HFFc6 (cell line): ENCODE measurements at places on chromosomes 6 and 20. TPM values are rescaled to one million over a fixed set of nuclear protein-coding genes. Genes with fewer than 3 reads are reported as not detected.

GRCh38 chr6:166556863-166557322, 29.6 kb downstream of the RAMACL start:
- DNase-seq = peak; percentile 68

- no peak for DNase-seq
Observed at GRCh38 chr6:141618180-141618581, 514.5 kb upstream of the GJE1 start.

The CST5 gene
- not detected in 2 replicates for total RNA-seq

DNA sequence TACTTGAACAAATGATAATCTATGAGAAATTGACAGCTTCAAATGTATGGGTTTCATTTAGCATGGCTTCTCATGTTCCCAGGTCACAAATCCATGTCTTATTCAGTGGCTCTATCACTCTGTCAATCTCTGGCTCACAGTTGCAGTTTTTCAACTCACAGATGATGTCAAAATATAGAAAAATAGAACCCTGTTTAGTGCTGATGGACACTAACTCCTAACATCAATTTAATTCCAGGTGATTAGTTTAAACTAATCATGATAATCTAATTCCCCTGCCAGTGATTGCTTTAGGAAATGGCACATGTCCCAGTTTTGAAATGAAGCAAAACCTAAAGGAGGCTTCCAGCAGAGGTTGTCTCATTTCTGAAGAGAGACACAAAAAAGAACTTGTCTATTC, 13.0 kb downstream of the KHDC1 start:
- no peak for DNase-seq

- no peak for DNase-seq
Observed at GRCh38 chr6:69026243-69026642, 391.2 kb downstream of the ADGRB3 start.

The OXT gene
- total RNA-seq = not detected in 3 replicates

The GTSF1L gene
- not detected in 3 replicates for total RNA-seq

- DNase-seq = no peak
Observed at GRCh38 chr20:275791-276190, 14.8 kb downstream of the C20orf96 start.

The DEFB116 gene
- total RNA-seq = not detected in 3 replicates

- peak; percentile 73 for DNase-seq
Observed at GRCh38 chr6:17165383-17165782, 63.5 kb downstream of the STMND1 start.

DNA sequence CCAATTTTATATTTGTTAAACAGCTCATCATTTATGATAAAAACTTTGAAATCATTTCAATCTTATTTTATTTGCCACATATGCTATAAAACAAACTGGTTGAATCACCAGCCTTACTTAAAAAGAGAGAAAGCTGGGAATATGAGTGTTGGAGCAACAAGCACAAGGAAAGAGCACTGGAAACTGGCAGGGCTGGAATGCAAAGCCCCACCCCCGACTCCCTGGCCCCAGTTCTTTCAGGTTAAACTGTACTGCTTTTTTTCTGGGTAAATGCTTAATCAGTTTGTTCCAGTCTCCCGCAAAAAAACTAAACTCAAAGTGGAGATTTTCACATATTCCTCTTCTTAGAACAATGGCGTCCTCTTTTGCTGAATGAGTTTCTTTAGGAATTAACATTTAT, 433.8 kb upstream of the NOX3 start:
- no peak for DNase-seq

DNA sequence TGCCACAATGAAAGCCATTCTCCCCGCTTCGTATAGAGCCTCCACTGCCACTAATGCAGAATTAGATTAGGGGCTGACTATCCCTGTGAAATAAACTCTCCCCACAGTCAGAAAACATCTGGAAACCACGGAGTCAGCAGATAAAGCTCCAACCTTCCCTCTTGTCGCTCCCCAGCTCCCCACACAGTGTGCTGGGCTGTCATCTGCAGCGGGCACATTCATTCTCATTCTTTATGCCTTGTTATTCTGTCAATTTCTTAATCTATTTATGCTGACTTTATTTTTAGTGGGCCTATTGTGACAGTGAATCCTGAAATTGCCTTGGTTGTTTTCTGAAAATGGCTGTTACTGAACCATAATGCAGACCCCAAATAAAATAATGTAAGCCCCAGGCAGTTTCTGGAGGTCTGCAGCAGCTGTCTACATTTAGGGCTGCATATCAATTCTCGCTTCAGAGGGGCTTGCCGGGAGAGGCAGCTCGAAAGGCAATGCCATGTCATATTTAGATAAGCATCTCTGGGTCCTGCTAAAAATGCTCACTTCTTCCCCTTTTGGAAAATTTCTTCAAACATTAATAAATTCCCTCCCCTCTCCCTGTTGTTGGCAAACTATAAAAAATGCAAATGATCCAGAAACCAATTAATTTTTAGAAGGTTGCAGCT, 71.6 kb downstream of the TMEM242 start:
- DNase-seq = no peak

The TMEM170B gene
- total RNA-seq = 0.13 to 0.21 TPM (median 0.14 TPM) in 3 replicates

The GGTLC1 gene
- total RNA-seq = not detected in 3 replicates

DNA sequence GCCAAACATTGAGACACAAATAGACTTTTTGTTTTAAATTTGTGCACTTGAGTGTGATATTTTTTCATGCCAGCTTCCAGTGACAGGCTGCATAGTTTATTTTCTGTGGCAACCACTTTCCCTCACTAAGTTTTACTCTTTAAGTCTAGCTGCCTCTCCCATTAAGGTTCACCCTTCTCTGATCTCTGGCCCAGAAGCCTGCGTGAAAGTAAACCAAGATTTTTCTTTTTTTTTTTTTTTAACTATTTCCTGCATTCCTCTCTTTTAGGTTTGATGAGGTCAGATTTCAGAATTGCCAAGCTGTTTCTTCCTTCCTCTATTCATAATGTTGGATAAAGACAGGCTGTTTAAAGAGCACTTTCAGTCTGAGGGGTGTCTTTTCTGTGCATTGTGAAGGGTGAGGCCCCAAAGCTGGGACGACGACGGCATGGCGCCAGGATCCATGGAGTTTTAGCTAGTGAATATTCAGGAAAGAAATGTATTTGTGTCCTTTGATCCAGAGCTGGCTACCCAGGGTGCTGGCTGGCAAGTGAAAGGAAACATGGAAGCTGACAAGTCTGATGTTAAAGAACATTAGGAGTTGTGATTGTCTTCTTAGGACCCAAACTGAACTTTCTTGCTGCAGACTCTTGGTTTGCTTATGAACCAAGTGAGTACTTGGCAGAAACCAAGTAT, 50.7 kb downstream of the DOK5 start:
- no peak for DNase-seq

The DDX43 gene
- not detected in 3 replicates for total RNA-seq

The GDAP1L1 gene
- total RNA-seq = not detected in 3 replicates

DNA sequence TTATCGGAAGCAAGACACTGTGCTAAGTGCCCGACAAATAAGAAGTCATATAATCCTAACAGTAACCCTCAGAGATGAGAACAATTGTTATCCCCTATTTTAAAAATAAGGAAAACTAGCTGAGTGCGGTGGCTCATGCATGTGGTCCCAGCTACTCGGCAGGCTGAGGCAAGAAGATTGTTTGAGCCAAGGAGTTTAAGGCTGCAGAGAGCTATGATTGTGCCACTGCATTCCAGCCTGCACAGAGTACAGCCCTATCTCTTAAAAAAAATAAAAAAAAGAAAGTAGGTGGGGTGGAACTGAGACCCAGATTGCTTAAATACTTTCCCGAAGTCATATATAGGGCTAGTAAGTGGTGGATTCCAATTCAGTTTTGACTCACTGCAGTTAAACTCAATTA, 84.7 kb downstream of the UST start:
- no peak for DNase-seq

- DNase-seq = no peak
Observed at GRCh38 chr6:72262254-72262653, 359.6 kb upstream of the KCNQ5 start.

- DNase-seq = no peak
Observed at GRCh38 chr6:156814036-156814581, 36.9 kb downstream of the ARID1B start.

DNA sequence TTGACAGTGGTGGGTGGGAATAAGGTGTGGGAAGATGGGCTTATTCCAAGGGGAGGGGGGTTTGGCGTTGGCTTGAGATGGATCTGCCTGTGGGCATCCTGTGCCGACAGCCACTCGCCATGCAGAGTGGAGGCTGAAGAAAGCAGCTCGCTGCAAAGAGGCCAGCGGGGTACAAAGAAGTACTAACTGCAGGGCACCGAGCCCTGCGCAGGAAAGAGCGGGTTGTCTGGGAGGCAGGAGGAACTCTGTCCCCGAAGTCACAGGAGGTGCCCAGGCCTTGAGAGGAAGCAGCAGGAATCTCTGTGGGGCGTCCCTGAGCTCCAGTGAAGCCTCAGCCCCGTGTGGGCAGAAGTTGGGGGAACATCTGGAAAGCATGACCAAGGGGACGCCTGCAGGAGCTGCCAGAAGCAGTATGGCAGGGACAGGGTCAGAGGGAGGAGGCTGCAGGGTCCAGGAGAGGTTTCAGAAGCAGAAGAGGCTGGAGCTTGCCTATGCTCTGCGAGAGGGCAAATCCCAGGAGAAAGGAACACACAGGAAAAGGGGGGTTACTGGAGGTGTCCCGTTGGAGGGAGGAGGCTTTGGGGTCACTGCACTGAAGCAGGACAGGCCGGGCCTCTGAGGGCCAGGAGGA, 77.2 kb downstream of the THBS2 start:
- no peak for DNase-seq

- DNase-seq = peak; percentile 42
Observed at GRCh38 chr6:11854408-11855165, 76.0 kb upstream of the ADTRP start.

DNA sequence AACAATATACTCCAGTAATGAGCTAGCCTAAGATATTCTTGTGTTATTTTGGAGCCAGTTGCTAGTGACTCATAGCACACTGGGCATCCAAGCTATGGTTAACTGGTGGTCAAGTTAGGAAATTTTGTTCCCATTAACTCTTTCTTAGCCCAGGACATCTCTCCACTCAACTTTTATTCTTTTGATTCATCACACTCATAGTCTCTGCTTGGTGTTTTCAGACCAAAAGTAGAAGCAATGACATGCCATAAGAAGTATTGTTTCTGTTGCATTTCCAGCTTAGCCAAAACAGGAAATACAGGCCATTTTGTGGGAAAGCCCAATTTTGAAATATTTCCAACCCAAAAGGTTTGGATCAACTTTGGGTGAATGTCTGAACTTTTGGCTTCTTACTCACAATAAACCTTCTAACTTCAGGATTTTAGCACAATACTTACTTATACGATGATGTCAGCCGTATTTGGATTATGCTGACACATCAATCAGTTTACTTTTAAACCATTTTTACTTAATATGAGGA, 31.6 kb upstream of the CCN2 start:
- peak; percentile 75 for DNase-seq

- no peak for DNase-seq
Observed at GRCh38 chr6:163226181-163226835, 188.2 kb upstream of the QKI start.

DNA sequence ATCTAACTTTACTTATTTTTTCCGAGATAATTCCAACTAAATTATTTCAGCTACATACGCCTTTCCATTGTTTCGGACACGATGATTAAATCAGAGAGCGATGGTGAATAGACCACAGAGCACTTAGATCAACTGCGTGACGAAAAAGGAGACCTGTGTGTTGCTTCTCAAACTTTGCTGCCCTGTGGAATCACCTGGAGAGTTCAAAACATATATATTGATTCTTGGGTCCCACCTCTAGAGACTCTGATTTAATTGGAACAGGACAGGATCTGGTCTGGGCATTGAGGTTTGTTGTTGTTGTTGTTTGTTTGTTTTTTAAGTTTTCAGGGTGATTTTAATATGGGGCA, 401 bp upstream of the TNFRSF21 start:
- DNase-seq = no peak

The HUS1B gene
- total RNA-seq = 0.29 to 0.41 TPM in 2 of 3 replicates, not detected in the other

The SLC2A10 gene
- 28.6 to 33.8 TPM (median 33.0 TPM) in 3 replicates for total RNA-seq

The ZSCAN12 gene
- total RNA-seq = 2.2 to 3.1 TPM (median 3.1 TPM) in 3 replicates

DNA sequence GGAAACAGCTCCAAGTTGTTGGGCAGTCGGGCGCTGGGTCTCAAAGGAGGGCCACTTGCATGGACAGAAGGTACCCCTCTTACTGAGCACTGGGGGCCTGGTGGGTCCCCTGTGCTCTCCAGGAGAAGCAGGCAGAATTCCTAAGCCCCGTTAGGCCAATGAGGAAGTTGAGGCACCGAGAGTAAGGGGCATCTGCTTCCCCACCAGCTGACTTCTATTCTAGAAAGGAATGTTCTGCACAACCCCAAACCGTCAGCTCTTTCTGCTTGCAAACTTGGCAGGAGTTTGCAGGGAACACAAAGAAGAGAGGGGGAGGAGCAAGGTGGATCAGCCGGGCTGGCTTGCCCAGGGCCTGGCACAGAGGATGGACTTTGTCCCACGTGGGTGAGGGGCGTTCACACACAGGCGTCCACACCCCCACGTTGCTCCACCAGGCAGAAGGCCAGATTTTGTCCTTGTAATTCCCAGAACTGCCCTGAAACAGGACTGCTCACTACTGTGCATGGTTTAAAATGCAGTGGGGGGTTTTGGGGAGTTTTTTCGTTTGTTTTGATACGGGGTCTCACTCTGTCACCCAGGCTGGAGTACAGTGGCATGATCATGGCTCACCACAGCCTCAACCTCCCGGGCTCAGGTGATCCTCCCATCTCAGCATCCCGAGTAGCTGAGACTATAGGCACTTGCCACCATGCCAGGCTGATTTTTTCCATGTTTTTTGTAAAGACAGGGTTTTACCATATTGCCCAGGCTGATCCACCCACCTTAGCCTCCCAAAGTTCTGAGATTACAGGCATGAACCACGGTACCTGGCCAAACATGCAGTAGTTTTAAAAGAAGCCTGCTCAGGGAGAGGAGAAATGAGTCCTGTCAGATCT, 93.3 kb downstream of the SNX5 start:
- DNase-seq = peak; percentile 37

DNA sequence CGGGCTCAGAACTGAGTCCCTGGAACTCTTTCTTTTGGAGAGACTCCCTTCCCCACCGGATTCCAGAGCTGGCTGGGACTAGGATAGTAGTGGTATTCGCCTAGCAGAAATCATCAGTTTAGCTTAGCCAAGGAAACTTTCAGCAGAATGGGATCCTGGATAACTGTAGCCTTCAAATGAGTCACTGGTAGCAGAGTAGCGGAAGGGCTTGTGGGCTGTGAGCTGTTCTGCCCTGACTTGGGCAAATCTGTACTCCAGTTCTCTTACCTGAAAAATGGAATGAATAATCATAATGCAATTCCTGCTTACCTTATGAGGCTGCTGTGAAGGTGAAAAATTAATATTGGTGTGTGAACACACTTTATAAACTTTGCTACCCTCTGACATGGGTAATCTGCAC, 244.3 kb upstream of the CHD6 start:
- no peak for DNase-seq

The FNDC1 gene
- total RNA-seq = not detected in 3 replicates
